ENCODE measurements at places on chromosomes 2 and 18. TPM values are rescaled to one million over a fixed set of nuclear protein-coding genes. Genes with fewer than 3 reads are reported as not detected.

DNA sequence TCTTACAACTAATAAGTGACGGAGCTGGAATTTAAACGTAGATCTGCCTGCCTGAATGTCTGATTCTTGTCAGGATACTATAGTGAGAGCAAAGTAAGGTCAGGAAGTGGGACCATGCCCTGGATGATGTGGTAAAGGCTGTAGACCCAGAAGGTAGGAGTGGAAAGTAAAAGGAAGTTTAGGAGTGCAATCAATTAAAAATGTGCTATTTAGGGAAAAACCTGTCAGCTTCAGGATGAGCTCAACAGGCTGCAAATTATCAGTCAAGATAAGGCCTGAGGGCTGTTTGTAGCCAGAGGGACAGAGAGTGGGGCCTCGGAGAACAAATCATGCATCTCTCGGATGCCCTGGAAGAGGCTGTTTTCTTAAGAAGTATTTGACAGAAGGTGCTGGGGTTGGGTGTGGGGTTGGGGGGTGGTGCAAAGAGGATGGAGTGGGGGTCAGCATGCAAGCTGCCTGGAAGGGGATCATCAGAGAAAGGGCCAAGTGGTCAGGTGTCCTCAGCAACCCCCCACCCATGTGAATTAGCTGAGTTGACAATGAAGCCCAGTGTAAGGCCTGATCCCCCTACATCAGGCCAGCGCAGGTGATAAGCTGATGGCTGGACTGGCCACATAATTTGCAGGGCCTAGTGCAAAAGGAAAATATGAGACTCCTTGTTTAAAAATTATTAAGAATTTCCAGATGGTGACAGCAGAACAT, 53.2 kb upstream of the MAPRE3 start:
- no peak for DNase-seq
- H3K36me3 ChIP-seq, result no peaks in the 10 kb centered on the region
- H3K27ac ChIP-seq, result no peak overlapping the region
- peaks cover 15% of the 10 kb centered on the region for H3K4me1 ChIP-seq
- H3K4me3 ChIP-seq, result no peak overlapping the region

DNA sequence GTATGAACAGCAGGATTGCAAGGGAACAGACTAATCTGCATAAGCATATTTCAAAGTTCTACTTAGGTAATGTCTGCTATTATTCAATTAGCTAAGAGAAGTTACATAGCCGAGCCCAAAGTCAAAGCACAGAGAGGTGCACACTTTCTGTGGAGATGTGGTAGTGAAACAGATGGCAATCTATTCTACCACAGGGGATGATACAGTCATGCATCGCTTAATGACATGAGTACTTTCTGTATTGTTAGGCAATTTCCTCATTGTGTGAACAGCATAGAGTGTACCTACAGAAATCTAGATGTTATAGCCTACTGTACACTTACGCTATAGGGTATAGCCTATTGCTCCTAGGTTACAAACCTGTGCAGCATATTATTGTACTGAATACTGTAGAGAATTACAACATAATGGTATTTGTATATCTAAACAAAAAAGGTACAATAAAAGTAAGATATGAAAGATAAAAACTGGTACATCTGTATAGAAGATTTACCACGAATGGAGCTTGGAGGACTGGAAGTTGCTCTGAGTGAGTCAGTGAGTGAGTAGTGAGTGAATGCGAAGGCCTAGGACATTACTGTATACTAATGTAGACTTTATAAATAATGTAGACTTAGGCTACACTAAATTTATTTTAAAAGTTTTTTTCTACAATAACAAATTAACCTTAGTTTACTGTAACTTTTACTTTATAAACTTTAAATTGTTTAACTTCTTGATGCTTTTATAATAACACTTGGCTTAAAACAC, 197.6 kb downstream of the MBD5 start:
- peaks cover 4% of the 10 kb centered on the region for H3K36me3 ChIP-seq
- H3K4me1 ChIP-seq, result no peaks in the 10 kb centered on the region
- H3K27me3 ChIP-seq, result no peaks in the 10 kb centered on the region
- no peak overlapping the region for H3K4me3 ChIP-seq

- H3K36me3 ChIP-seq, result no peaks in the 10 kb centered on the region
- H3K27me3 ChIP-seq, result no peaks in the 10 kb centered on the region
- no peak overlapping the region for H3K4me3 ChIP-seq
- no peak for DNase-seq
- H3K4me1 ChIP-seq, result peaks cover 32% of the 10 kb centered on the region
Observed at GRCh38 chr18:13461936-13462335, 243.4 kb downstream of the LDLRAD4 start.

The CDH20 gene
- total RNA-seq, result not detected

The ZNF407 gene
- 10.6 TPM for total RNA-seq

DNA sequence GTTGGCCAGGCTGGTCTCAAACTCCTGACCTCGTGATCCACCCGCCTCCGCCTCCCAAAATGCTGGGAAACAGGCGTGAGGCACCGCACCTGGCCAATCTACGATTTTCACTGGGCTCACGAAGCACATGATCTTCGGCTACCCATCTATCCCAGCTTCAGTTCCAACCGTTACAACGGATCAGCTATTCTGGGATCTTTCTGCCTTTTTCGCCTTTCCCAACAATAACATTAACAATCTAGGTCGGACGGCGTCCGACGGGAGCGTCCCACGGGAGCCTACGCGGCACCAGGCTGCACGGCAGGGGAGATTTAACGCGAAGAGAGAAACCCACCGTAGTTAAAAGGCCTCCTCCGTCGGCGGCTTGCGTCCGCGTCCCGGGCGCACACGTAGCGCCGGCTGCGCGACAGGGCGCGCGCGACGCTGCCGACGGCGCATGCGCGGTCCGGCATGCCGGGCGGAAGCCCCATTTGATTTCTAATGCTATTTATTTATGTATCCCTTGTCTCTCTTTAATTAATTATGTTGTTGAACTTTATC, at the start of gene MSL3B:
Gene MSL3B, minus strand, starts transcription at position 394 of the 540 bp plus-strand sequence.
- H3K27me3 ChIP-seq, result peaks cover 45% of the 10 kb centered on the region
- H3K4me1 ChIP-seq, result no peaks in the 10 kb centered on the region
- no peak for DNase-seq
- H3K36me3 ChIP-seq, result no peaks in the 10 kb centered on the region
- peak within 1 kb of the TSS; percentile 62 for H3K4me3 ChIP-seq

The PSMA8 gene
- not detected for total RNA-seq

The RAB6C gene
- total RNA-seq, result 0.16 TPM

- no peak overlapping the region for H3K4me3 ChIP-seq
- H3K4me1 ChIP-seq, result peaks cover 8% of the 10 kb centered on the region
- H3K36me3 ChIP-seq, result no peaks in the 10 kb centered on the region
- H3K27me3 ChIP-seq, result no peaks in the 10 kb centered on the region
- no peak overlapping the region for H3K27ac ChIP-seq
Observed at GRCh38 chr2:19536136-19536535, 177.7 kb upstream of the OSR1 start.

DNA sequence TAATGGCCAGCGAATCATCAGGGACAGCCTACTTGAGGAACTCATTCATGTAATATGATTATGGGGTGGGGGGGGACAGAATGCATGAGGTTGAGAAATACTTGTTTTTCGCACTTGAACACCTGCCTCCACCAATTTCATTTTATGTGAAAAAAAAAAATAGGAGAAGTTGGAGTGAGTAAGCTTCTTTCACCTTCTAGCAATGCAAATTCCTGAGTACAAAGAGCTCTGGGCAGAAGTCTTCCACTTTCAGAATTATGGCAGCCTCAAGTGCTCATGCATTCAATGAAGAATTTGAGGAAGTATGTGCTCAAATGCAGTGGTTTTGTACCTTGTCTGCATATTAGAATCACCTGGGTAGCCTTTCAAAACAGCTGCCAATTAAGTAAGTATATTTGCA, 40.1 kb upstream of the GPD2 start:
- no peak for DNase-seq
- H3K27me3 ChIP-seq, result no peaks in the 10 kb centered on the region
- no peak overlapping the region for H3K27ac ChIP-seq

The SERPINB3 gene
- not detected for total RNA-seq

The LGALSL gene
- total RNA-seq, result 8.1 TPM

The NTSR2 gene
- not detected for total RNA-seq

GRCh38 chr2:68103709-68104055, 40.9 kb upstream of the C1D start:
- no peak overlapping the region for H3K4me3 ChIP-seq
- H3K27ac ChIP-seq, result no peak overlapping the region
- H3K27me3 ChIP-seq, result no peaks in the 10 kb centered on the region

GRCh38 chr2:216694082-216694825, 1.1 kb downstream of the IGFBP5 start:
- peaks cover 10% of the 10 kb centered on the region for H3K27me3 ChIP-seq
- H3K4me1 ChIP-seq, result peaks cover 88% of the 10 kb centered on the region
- peak overlapping the region; percentile 94 for H3K27ac ChIP-seq

DNA sequence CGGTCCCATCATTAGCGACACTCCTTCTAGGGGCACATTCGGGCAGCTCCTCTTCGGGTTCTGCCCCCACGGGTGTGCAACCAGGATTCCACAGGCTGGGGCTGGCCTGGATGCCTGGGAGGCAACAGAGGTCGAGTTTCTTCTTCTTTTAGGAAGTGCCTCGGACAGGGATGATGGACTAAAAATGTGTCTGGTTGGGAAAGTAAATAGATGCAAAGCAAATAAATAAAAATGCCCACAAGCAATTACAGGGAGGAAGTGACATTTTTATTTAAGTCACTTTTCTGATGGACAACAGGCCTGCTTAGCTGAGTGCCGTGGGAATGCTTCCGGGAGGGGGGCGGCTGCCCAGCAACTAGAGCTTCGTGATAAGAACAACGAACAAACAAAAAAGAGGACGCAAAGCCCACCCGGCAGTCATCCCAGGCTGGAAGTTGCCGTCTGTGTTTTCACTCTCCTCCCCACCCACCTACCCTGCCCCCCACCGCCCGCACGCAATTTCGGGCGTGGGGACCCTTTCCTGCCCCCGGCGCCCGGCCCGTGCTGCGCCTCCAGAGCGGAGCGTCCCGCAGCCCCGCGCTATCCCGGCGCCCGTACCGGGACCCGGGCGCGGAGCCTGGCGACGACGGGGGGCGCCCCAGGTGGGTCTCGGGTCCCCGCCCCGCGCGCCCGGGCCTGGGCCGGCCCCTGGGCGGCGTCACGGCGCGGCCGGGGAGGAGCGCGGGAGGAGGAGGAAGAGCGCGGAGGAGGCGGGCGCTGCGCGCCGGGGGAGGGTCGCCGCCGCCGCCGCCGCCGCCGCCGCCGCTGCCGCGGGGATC, 412 bp upstream of the NCK2 start:
- peaks cover 63% of the 10 kb centered on the region for H3K4me1 ChIP-seq
- peak overlapping the region; percentile 89 for H3K4me3 ChIP-seq

The SLC5A7 gene
- total RNA-seq, result not detected

- H3K4me3 ChIP-seq, result no peak overlapping the region
- no peak for DNase-seq
- H3K36me3 ChIP-seq, result no peaks in the 10 kb centered on the region
- no peak overlapping the region for H3K27ac ChIP-seq
- H3K4me1 ChIP-seq, result no peaks in the 10 kb centered on the region
Observed at GRCh38 chr2:114685102-114685501, 242.7 kb downstream of the DPP10 start.

The OTOS gene
- total RNA-seq, result not detected

Measured in left ventricle myocardium inferior (tissue), 1 donor.